ENCODE measurements at places on chromosomes 3 and 15.

- no peak for DNase-seq
These were observed 795.6 kb upstream of the CFAP20DC start for GRCh38 chr3:59845386-59845785.

- DNase-seq: no peak
These were observed 292.9 kb upstream of the RORA start for GRCh38 chr15:61521953-61522352.

- no peak for DNase-seq
These were observed 63.6 kb downstream of the OSTN start for GRCh38 chr3:191262650-191263049.

GRCh38 chr15:50190723-50191122 is 8.7 kb downstream of the SLC27A2 start:
- DNase-seq: no peak

DNA sequence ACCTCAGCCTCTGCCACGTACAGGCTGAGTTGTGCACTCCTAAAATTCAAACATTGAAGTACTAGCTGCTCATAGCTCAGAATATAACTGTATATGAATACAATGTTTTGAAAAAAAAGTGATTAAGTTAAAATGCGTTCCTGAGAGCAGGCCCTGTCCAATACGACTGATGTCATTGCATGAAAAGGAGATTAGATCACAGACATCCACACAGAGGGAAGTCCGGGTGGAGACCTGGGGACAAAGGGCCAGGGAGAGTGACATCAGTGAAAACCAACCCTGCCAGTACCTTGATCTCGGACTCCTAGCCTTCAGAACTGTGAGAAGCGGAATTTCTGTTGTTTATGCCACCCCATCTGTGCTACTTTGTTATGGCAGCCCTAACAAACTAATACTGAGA is 311.4 kb upstream of the NR2F2 start:
- no peak for DNase-seq

Data from bronchial epithelial cell (primary cell).